ENCODE measurements at places on chromosomes 3 and 15.

- no peak for DNase-seq
These were observed 190.9 kb upstream of the CFAP20DC start for GRCh38 chr3:59240666-59241255.

GRCh38 chr3:78847603-78848002, 920.2 kb downstream of the ROBO1 start:
- no peak for DNase-seq

- DNase-seq: no peak
These were observed 133.3 kb downstream of the CMSS1 start for GRCh38 chr3:99950921-99951320.

DNA sequence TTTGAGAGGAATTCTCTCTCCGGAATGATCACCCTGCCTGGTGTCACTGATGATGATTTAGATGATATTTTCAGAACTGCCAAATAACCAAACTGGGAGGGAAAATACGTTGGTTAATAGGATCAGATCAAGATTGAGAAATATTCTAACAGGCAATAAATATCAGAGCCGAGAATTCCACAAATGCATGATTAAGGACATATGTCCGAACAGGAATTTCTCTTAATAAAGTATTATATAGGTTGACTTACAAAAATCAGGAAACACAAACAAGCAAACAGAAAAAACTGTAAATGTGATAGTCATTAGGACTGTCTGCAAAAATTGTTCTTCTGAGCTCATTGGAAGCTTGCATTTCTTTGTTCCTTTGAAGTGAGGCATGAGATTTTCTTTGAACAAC, 75.1 kb upstream of the PHLDB2 start:
- no peak for DNase-seq

- no peak for DNase-seq
These were observed 63.6 kb downstream of the SMAD6 start for GRCh38 chr15:66765478-66766281.

- DNase-seq: no peak
These were observed 181.8 kb downstream of the FOXP1 start for GRCh38 chr3:71401695-71402231.

GRCh38 chr3:40179016-40179415, 130.5 kb upstream of the EIF1B start:
- peak; percentile 25 for DNase-seq

- DNase-seq: no peak
These were observed 2.9 kb upstream of the CAV3 start for GRCh38 chr3:8730656-8731055.

DNA sequence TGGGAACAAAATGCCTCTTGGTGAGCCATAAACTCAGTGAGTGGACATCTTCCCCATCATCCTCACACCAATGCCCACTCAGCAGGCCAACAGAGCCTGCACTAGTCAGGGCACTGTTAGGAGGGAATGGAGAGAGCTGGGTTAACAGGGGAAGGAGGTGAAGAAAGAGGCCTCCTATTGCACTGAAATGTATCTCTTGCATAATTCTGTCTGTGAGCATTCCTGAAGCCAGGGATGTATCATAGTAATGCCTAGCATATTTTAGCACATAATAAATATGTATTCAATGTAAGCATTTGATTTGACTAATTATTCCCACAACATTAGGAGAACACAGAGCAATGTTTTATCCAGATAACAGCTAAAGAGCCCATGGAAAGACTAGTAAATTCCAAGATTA, 81.2 kb downstream of the ANO10 start:
- DNase-seq: no peak

GRCh38 chr3:37093481-37093880, 80.9 kb downstream of the LRRFIP2 start:
- no peak for DNase-seq

GRCh38 chr15:99185414-99186130, 63.8 kb downstream of the TTC23 start:
- DNase-seq: no peak

DNA sequence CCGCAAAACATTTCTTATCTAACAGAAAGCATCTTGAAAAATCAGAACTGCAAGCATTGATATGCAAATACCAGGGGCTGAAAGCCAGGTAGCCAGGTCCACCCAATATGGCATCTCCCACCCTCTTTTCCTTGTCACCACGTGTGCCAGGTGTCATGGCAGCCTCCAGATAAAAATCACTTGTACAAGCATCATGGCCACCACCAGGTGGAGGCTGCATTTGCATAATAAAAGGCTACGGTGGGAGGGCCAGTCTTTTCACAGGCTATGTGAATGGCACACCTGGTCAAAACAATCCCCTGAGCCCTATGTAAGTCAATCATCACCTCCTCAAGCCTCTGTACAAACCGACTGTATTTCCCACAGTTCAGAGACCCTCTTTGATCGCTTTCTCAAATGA, 1233.1 kb upstream of the ALCAM start:
- DNase-seq: no peak

DNA sequence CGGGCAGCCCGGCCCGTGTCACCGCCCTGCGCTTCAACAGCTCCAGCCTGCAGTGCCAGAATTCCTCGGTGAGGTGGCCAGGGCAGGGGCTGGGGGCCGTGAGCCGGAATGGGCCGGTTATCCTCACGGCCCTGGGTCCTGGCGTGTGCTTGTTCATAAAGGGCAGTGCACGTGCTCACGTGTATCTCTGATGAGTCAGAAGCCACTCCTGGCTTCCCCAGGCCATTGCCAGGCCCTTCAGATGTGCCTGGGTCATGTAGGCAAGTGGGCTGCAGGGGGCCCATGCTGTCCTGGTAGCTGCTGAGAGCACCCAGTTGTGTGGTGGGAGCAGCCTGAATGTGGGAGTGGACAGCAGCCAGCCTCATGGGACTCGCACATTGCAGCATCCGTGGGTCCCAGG, 29.2 kb downstream of the PLXNA1 start:
- DNase-seq: no peak

DNA sequence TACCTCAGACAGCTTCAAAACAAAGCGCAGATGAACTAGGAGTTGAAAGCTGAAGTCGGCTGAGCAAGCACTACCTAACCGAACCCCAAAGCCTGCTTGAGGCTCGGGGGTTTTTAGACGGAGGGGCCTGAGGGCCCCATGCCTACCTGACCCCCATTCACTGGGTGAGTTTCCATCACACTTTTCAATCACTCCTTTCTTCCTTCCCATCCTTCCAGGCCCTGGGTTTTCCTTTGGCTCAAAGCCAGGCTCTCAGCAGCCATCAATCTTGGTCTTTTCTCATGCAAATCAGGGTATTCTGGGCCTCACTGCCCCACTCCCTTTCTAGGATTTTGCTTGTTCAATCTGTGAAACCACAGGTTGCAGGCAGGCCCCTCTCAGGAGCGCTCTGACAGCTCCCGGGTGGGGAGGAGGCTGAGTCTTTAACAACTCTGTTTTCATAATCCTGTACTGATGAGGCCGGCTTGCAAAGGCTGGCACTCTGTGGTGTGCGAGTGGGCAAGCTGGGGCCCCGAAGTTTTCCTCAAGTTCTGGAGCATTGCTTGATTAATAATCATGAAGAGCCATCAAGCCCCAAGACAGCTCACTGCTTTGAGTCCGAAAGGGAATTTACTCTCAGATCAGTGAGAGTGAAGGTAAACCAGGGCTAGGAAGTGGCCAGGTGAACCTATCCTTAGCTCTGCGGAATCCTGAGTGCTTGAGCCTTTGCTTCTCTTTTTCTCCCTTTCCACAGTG, 97.6 kb downstream of the FRMD4B start:
- DNase-seq: no peak

GRCh38 chr3:105608623-105609022, 241.9 kb downstream of the ALCAM start:
- DNase-seq: no peak

GRCh38 chr3:35088943-35089342, 550.4 kb upstream of the ARPP21 start:
- DNase-seq: no peak

DNA sequence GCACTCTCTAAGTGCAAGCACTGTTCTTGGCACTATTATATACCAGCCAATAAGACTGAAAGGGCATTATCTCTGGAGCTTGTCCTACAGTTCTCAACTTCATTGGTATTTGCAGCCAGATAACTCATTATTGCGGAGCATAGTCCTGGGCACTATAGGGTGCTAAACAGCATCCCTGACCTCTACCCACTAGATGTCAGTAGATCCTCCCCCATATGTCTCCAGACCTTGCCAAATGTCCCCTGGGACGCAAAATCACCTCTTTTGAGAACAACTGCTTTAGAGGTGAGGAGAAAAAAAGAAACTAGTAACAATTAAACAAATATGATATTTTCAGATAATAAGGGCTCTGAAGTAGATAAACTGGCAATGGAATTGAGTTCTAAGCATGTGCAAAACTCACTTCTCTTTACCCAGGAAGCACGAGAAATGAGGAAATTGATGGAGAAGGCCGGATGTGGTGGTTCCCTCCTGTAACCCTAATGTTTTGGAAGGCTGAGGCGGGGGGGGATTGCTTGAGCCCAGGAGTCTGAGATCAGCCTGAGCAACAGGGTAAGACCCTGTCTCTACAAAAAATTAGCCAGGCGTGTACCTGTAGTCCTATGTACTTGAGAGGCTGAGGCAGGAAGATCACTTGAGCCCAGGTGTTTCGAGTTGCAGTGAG, 61.4 kb downstream of the FRMD4B start:
- DNase-seq: no peak

DNA sequence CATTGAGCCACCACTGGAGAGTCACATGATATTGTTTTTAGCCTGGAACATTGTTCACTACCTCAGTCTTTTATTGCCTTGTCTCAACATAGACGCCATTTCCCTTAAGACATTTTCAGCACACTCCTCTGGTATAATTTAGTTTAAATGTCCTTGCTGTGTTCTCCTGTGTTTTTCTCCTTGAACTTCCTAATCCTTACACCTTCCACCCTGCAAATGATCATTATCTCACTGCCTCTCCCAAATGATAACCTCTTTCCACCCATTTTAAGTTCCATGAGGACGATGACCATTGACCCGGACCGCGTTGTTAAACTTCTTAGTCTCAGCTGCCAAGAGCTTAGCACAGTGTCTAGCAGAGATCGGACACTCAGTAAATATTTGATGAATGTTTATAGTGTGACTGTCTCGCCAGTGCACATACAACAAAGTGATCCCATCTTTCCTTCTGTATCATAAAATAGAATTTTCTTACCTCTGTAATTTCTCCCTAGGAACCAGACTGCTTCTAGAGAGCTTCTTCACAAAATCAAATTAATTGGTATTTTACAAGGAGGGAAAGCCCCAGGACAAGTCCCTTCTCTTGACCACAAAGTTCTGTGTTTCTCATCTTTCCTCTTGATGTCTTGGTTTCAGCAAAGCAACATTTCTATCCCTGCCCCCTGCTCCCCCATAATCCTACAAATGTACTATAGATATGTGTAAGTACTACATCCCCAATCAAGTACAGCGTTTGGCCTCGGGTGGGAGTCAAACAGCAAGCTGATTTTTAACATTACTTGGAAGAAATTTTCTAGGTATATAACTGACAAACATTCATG, 429.6 kb downstream of the LPP start:
- DNase-seq: no peak

GRCh38 chr15:99053380-99054024, 45.9 kb upstream of the PGPEP1L start:
- no peak for DNase-seq

DNA sequence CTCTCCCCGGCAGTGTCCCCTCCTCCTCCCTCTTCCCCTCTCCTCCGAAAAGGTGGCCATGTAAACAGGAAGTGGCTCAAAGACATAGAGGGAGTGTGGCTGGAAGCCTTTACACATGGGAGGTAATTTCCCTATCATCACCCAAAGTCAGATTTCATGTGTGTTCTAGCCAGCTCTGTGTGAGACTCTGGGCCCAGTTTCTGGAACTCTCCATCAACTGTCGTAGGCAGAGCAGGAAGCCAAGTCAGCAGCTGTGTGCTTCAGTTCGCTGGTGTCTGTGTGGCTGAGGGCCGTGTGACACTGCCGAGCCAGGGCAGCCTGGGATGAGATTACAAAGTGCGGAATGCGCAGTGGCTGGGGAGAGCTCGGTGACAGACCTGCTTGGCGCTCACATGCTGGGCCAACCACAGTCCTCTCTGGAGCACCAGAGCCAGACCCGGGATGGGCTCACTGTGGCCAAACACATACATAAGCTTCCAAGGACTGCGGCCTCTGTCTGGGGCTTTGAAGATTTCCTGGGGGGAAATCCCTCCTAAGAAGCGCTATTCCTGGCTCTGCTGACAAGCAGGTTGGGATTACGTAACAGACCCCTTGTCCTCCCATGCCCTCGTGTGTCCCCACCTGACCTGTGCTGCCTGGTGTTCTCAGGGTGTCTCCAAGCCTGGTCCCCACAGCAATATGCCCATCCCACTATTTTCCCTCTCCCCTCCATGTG, 50.7 kb downstream of the UMPS start:
- DNase-seq: no peak

DNA sequence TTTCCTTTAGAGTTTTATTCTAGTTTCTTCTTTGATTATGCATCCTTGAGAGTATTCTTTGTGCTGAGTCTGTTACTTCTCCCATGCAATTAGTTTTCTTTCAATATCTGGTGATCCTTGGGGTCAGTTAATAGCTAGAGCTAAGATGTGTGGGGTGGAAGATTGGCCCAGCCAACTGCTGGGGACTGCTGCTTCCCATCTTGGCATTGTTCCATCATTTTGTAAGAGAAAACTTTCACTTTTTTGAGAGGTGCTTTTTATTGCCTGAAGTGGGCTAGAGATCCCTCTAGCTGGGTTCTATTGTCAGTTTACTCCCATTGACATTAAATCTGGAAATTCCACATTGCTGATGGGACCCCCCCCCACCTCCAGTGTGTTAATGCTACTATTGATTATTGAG, 15.4 kb downstream of the BCL2L10 start:
- no peak for DNase-seq

- no peak for DNase-seq
These were observed 26.6 kb downstream of the TMEM45A start for GRCh38 chr3:100518983-100519382.

DNA sequence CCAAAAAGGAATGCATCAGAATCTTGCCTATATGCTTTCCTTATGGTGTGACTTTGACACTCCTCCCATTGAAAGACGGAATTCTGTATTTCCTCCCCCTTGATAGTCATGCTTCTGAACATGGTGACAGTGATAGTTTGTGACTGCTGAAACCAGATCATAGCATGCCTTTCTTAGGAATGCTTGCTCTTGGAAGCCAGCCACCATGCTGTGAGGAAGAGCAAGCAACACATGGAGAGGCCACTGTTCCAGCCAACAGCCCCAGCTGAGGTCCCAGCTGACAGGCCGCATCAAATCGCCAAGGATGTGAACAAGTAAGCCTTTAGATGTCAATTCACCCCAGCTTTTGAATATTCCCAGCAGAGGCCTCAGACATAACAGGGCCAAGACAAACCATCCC, 100.1 kb downstream of the IGF2BP2 start:
- no peak for DNase-seq

GRCh38 chr3:55544219-55544618, 57.1 kb upstream of the WNT5A start:
- DNase-seq: no peak
